ENCODE measurements at places on chromosomes 12 and 14.

DNA sequence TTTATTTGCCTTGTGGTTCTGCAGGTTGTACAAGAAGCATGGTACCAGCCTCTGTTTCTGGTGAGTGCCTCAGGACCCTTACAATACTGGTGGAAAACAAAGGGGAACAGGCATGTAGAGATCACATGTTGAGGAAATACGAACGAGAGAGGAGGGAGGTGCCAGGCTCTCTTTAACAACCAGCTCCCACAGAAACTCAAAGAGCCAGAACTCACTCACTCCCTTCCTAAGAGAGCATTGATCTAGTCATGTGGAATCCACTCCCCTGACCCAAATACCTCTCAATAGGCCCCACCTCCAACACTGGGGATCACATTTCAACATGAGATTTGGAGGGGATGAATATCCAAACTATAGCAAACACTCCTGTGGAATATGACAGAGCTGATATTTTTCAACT is 938.0 kb downstream of the GALC start:
- DNase-seq = no peak

GRCh38 chr14:101408077-101408831 is 153.0 kb upstream of the DIO3 start:
- no peak for DNase-seq

DNA sequence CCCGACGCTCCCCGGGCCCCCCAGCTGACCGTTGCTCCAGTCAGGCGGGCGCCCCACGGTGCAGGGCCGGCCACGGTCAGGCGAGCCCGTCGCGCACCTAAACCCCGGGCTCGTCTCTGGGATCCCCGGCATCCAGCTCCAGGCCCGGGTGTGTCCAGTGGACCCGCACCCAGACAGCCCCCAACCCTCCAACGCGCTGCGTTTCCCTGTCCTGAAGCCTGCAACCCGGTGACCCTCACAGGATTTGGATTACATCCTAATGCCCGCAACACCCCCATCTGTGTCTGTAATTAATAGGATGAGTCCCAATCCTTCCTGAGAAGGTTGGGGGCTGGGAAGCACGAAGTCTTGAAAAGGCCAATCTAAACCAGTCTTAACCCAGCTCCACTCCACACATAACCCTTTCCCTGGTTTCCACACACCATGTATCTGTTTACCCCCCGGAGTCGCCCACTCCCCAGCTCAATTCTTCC is 10.4 kb downstream of the CPNE6 start:
- DNase-seq = no peak

DNA sequence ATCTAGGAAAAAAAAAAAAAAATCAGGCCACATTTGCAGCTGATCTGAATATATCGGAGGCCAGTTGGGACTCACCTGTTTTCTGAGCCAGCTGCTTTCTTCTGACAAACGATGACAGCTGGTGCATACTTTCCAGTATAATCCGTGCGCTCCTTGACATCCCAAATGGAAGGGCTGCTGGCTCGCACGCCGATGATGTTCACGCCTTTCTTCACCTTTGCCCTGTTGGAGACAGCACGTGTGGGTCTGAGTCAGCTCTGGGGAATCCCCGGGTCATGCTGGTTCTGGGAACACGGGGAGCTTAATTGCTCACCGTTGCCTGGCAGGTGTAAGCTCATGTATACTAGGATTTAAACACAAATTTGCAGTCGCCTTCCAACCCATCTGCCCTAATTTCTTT is 372.8 kb downstream of the TMEM132D start:
- DNase-seq = no peak

All from central memory CD4-positive, alpha-beta T cell (primary cell).